AG04450 (cell line): ENCODE measurements at places on chromosomes 12 and 14.

- DNase-seq: no peak
These were observed 30.4 kb upstream of the PPP2R5E start for GRCh38 chr14:63573581-63573980.

DNA sequence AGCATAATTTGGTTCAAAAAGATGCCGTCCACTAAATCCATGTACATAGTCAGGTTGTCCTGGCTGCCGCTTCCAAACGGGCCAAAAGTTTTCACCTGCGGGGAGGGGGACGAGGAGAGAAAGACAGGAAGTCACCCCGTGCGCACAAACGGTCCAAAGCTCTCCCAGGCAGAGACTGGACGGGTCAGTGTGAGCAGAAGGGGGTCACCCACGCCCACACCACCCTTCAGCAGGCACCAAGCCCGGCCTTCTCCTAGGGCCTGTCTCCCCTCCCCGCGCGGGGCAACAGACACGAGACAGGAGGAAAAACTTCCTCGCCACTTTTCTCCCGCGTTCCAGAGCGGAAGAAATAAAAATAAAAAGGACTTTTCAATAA, 888 bp downstream of the CCDC88C start:
- no peak for DNase-seq

DNA sequence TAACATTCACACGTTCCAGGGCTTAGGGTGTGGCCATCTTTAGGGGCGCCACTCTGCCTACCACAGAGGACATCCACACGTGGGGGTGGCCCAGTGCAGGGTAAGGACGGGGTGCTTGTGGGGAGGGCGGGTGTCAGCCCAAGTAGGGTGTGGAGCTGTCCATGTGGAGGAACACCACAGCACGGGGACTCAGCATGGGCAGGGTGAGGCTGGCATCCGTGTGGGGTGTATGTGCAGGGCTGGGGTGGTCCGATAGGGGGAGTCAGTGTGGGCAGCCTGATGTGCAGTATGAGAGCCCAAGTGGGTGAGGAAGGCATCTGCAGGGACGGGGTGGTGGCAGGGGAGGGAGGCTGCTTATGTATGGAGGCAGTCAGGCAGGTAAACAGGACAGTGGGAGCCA, 17.7 kb downstream of the PSMC1 start:
- DNase-seq: no peak

- DNase-seq: no peak
These were observed 37.4 kb downstream of the MMAB start for GRCh38 chr12:109535863-109536250.

- no peak for DNase-seq
These were observed 44.1 kb upstream of the EML1 start for GRCh38 chr14:99749142-99749541.

DNA sequence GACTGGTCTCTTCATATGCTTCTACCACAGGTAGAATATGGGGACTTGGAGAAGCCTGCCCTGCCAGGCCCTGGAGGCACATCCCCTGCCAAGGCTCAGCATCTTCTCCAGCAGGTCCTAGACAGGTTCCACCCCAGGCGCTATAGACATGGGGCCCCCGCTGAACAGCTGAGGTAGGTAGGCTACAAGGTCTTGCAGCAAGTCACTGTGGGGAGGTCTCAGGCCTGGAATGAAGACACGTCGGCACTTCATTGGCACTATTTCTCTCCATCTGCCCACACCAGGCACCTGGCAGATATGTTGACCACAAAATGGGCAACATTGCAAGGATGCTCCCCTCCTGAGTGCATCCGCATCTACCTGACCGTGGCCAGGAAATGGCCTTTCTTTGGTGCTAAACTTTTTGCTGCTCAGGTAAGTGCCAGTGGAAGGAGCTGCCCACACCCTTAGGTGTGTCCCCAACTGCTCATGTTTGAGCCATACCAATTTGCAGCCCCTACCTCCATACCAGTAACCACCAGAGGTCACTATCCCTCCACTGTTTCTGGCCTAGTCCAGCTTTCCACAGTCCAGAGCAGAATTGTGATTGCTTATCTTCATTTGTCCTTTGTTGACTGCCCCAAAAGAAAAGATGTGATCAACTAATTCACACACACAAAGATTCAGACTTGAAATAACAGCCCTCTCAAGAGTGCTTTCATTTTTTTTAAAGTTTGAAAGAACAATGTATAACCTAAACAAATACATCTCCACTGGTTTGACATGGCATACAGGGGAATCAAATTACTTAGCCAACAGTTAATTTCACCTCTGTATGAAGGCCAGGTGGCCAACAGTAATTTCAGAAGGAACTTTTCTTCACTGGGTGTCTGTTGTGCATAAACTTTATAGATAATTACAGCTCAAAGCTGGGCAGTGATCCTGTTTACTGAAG, 16.1 kb downstream of the PIGH start:
- no peak for DNase-seq

DNA sequence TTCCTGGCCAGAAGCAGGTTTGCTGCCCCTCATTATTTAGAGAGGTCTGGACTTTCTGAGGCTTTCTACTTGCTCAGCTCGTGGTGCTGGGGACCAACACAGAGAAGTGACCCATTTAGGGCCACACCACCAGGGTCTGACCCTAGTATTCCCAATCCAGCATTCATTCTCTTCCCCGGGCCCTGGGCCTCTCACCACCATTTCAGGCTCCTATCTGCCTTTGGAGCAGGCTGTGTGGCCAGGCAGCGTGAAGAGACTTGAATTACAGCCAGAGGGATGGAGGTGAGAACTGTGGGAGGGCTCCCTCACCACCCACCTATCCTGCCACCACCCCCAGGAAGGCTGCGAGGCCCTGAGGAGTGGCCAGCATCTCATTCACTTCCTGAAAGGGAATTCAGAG, 24.6 kb downstream of the FAM222A start:
- no peak for DNase-seq

- DNase-seq: no peak
These were observed 273.1 kb upstream of the NOVA1 start for GRCh38 chr14:26870722-26871617.

DNA sequence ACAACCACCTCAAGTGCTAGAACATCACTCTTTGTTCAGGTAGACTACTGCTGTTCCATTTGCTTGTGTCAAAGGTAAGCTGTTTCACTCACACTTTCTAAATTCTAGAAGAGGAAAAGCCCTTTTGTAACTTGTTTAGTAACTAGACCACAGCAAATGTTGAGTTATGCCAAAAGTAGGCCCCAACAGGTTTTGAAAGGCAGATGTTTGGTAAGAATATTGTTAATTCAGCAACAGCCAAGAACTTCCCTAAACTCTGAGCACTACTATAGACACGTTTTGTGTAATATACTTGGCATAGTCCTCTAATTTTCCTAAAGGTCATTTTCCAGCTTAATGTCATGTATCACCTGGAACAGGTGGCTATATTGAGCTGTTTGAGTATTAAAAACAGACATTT, 79.0 kb downstream of the DCAF5 start:
- no peak for DNase-seq

DNA sequence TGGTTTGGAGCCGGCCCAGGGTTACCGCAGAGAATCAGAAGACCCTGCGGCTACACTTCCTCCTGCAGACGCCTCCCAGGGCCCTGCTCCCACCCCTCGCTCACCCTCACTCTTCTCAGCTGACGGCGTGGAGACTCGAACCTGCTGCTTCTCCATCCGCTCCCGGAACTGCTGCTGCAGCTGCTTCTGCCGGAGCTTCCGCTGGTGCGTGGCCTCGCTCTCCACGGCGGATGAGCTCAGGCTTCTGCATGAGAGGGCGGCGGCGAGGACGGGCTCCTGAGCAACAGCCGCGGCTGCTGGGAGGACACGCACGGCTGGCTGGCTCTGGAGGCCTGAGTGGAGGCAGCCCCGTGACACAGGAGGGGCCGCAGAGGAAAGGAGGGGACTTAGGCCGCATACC, 33.3 kb downstream of the RAD52 start:
- no peak for DNase-seq

DNA sequence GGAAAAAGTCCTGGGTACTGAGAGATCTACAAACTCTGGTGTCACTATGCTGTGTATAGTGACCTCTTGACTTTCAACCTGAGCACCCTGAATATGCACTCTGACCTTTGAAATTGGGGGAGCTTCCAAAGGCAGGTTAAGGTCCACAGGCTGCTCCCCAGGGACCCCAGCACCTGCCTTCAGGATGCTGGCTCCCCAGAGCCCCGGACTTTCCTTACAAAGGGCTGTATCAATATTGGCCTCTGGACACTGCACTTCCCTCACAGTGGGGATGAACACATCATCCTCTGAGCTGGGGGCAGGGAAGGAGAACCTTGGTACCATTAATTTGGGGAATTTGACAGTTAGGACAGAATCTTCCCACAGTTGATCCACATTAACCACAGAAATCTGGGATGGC, 14.3 kb downstream of the PLD4 start:
- DNase-seq: no peak

DNA sequence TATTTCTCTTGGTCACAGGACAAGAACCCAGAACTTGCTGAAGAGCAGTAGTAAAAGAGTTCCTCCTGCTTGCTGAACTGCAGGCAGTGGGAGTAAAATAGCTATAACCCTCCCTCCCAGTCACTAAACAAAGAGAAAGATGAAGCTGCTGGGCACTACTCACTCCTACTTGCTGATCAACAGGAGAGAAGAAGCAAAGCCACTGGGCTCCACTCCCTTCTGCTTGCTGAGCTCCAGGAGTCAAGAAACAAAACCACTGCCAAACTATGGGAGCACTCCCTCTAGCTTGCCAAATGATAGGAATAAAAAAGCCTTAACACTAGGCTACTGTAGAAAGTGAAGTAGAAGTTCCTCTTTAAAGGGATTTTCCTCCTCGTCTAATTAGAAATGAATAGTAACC, 155.3 kb downstream of the RASSF9 start:
- DNase-seq: no peak

- DNase-seq: peak; percentile 97
These were observed 7.7 kb upstream of the LTBP2 start for GRCh38 chr14:74619672-74620131.

GRCh38 chr14:62162998-62163589, 400.9 kb downstream of the SNAPC1 start:
- no peak for DNase-seq

DNA sequence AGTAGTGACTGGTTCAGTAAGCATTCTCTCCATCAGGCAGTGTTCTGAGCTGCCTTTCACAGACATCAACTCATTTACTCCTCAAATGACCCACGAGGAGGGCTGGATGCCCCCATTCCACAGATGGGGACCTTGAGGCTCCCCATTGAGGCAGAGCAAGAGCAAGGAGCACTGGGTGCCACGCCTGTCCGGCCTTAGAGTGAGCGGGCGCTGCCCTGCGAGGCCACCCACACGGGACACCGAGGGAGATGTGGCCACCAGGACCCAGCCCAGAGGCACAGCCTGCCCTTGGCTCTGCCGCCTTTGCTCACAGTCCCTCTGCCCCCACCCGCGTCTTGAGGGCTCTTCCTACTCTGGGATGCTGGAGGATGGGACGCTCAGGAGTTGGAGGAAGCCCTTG, 3.0 kb downstream of the FBRSL1 start:
- DNase-seq: no peak

DNA sequence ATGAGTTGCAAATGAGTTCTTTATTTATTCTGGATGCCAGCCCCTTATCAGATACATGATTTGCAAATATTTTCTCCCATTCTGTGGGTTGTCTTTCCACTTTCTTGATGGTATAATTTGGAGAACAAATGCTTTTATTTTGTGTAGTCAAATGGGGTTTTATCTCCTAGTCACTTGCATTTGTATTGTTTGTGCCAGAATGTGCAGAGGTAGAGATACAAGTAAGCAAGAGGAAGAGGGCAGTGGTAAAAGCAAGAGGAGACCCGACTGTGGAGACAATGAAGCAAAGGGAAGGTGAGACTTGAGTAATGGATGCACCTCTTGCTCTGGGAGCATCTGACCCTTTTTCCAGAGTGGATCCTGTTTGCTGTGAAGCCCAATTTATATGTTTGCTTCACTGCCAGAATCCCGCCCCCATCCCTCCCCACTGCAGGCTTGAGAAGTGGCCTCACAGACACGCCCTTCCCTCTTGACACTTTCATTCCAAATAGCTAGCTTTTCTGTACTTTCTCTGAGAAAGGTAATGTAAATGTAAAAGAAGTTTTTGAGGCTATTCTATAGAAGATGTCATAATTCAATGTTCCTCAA, 786 bp upstream of the PFKM start:
- no peak for DNase-seq

DNA sequence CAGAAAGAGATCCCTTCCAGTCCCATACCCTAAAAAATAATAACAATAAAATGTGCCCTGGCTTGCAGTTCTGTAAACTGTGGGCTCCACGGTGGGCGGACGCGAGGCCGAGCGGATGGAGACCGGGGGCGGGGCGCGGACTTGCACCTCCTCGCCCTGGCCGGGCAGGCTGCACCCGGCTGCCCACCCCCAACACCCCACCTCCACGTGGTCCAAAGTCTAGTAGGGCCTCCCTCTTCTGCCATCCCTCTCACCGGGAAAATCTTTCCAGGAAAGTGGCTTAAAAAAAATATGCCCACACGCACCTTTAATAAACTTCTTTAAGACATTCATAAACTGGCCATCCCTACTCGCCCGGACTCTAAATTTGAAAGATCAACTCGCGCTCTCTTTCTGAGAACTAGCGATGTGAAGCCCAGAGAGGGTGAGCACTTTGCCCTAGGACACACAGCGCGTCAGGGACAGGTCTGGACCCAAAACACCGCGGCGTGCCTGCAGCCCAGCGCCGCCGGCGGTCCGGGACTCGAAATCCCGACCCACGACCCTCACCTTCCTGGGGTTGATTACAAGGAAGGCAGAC, 1.9 kb upstream of the BCL11B start:
- no peak for DNase-seq

- DNase-seq: no peak
These were observed 274.0 kb downstream of the SLC15A4 start for GRCh38 chr12:128549601-128550218.

GRCh38 chr14:63993992-63994391, 141.2 kb downstream of the SYNE2 start:
- no peak for DNase-seq
